Ureter (tissue), 1 donor: ENCODE measurements at places on chromosomes 13 and 19.
A peak's percentile ranks its signal among the peaks of the same experiment; 100 is the strongest.

GRCh38 chr13:31172535-31172934 lies 10.8 kb upstream of the HSPH1 start:
- no peak for DNase-seq

- DNase-seq: no peak
These were observed 45.4 kb upstream of the MIR17HG start for GRCh38 chr13:91302111-91302510.

DNA sequence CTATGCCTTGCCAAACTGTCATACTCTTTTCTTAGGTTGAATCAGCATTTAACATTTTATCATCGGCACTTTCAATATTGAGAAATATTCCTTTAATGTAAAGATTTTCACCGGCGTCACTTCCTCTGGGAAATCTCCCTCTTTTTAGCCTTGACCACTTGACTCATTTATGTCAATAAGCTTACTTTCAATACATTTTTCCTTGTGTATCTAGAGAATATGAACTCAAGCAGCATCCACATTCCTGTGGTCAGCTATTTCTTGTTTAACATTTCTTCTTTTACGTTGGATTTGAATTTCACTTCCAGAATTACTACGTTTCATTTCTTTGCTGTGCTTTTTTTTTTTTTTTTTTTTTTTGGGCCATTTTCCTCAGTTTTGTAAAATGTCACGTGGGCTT lies 271.2 kb upstream of the HTR2A start:
- DNase-seq: no peak

DNA sequence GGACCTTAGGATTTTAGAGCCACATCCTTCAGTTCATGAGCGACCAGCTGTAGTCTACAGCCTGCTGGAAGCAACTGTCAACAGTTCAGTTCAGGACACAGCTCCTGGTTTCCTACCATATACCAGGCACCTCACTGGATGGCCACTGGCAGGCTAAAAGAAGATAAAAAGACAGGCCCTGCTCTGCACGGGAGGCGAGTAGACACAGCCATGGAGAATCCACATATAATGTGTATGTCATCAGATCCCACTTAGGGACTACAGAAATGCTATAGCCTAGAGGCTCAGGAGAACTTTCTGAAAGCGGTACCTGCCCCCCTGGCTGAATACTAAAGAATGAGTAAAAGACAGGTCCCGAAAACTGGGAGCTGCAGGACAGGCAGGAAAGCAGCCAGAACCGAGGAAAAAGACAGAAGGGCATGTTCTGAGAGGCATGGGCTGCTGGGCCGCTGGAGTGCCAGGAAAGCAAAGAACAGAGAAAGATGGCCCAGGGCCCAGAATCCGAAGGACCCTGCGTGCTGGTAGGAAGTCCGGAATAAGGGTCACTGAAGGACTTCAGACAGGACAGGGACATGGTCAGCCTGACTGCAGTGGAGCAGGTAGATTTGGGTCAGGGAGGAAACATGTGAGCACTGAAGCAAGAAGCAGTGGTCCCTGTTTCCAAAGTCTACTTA lies 23.5 kb downstream of the DZIP1 start:
- no peak for DNase-seq

GRCh38 chr13:27535546-27535945 lies 84.8 kb downstream of the LNX2 start:
- DNase-seq: no peak

GRCh38 chr13:60120617-60121336 lies 43.0 kb downstream of the DIAPH3 start:
- no peak for DNase-seq

DNA sequence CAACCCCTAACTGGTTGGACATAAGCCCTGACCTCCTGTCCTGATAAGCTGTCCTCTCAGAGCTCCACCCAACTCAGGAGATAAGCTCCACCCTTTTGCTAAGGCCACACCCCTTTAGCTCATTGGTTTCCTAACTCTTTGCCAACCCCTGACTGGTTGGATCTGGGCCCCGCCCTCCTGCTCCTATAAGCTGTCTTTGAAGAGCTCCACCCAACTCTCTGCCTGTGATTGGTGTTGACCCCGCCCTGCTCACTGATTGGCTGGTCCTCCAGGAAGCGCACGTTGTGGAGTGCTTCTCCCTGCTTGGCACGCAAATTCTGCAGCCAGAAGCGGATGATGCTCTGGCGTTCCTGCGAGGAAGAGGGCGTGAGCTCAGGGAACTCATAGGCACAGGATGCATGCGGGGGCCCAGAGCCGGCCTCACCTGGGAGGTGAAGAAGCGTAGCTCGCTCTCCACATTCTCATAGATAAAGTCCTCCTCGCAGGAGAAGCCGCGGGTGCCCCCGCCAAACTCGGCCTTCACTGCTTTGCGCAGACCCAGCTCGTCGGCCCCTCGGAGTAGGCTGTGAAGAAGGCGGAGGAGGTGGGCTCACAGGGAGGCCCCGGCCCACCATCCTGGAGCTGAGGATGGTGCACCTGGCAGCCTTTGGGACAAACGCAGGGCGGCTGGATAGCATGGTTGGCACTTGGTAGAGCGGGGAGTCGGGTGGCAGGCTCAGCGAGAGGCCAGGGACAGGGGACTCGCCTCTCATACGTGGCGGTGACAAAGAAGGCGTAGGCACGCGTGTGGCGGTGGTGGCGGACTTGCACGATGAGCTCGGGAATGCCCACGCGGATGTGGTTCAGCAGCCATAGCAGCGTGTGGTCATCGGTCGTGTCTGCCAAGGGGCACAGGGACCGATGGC lies 1.7 kb downstream of the ANO8 start:
- no peak for DNase-seq

- no peak for DNase-seq
These were observed 14.7 kb downstream of the ATP12A start for GRCh38 chr13:24694907-24695306.

- no peak for DNase-seq
These were observed 12.2 kb downstream of the GJA3 start for GRCh38 chr13:20148501-20149183.

DNA sequence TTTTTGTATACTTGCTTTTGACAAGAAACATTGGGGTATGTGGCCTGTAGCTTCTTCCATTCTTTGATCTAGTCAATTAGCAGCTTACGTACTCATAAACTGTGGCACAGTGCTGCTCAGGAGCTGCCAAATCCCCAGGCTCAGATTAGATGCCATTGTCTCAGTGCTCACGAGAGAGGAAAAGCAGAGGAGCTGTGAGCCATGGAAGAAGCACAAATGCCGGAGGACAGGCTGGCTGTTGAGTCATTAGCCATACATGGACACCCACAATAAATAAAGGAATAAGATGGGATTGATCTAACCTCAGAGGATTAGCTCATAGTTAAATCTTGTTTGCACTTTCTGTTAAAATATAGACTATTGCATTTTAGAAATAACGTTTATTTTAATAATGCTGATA lies 121.7 kb downstream of the POSTN start:
- DNase-seq: no peak

GRCh38 chr19:4326837-4327251 lies 11.8 kb downstream of the STAP2 start:
- no peak for DNase-seq

DNA sequence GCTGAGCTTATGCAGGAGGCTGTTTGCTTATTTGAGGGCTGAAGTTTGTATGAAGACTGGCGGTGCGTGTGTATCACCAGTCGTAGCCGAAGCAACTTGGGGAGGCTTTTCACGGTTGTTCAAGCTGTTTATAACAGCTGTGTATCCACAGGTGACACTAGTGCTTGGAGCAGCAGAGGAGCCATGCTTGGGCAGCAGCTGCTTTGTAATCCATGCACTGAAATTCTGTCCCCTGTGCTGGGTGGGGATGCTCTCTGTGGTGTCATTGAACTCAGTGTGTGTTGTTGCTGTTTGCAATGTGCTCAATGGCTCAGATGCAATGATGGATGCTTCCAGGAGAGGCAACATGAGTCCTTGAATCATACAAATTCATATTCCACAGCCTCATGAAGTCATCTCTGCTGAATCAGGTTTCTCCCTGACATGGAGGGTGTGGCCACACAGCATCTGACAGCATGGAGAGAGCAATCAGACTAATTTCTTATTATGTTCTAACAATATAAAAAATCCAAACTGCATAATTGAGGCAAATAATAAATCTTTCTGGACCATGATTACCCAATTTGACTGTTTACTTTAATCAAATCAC lies 18.8 kb upstream of the GTF3A start:
- DNase-seq: no peak

GRCh38 chr19:54035215-54036178 lies 28.2 kb downstream of the VSTM1 start:
- no peak for DNase-seq

DNA sequence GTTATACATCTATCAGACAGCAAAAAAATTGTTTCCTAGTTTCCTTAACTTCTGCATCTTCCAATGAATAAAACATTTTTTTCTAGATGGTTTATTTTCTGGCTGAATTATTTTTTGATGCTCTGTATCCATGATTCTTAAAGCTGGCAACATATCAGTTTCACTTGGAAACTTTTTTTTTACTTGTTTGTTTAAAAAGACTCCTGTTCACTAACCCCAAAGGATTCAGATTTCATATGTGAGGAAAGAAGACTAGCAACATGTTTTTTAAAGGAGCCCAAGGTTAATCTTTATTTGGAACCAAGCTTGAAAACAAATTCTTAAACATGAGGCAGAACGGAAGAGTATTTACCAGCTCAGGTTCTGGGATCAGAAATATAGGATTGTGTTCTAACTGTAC lies 632.3 kb downstream of the SLITRK6 start:
- no peak for DNase-seq

DNA sequence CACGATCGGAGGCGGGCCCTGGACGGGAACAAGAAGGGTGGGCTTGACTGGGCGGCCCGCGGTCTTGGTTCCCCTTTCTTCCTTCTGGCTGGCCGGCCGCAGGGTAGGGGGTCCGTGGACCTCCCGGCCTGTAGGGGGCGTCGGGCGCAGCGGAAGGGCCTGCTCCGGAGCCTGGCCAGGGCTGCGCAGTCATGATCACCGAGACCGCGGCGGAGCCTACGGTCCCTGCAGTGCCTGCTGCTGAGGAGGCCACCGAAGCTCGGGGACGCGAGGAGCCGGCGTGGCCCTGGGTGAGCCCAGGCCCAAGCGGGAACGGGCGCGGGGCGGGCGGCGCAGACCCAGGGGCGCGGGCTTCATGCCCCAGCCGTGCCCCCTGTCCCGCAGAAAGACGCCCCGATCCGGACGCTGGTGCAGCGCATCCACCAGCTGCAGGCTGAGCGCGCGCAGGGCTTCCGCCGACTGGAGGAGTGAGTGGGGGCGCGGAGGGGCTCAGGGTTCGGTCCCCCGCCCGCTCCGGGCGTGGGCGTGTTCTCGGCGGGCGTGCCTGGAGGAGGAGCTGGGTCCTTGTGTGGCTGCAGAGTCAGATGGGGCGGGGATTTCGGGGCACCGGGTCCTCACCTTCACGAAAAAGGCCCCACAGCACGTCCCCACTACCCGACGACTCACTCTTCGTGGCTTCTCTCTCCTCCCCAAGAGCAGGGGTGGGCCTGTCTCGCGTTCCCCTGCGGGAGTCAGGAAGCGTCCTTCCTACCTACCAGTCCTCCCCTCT lies at the start of gene REX1BD:
Gene REX1BD (plus strand): TSS at position 188 of the 769 bp plus-strand sequence. CDS start 4 bp downstream, at position 192.
- DNase-seq: peak; percentile 83

DNA sequence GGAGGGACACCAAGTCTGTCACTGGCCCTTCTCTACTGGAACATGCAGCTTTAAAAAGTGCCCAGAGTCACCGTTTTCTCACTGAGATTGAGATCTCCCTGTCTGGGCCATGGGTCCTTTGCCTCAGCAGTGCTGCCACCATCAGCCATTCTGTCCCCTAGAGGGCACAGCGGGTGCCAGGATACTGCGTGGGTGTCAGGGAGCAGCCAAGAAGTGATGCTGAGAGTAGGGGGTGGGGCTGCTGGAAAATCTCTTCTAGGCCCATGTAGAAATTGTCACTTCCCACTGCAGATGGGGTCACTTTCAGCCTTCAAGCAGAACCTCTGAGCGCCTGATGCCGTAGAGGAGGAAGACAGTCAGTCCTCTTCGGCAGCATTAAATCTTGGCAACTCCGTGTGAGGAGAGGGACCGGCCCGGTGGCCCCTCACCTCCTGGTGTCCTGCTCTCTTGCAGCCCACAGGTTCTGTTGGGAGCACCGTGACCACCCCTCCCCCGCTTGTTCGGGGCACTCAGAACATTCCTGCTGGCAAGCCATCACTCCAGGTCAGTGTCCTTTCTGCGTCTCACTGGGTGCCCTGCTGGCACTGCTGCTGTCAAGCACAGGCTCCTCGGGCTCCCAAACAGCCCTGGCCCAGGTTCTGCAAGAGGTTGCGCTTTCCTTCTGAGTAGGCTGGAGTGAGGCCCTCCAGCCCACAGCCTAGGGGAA lies 21.4 kb downstream of the TSSK6 start:
- DNase-seq: no peak

DNA sequence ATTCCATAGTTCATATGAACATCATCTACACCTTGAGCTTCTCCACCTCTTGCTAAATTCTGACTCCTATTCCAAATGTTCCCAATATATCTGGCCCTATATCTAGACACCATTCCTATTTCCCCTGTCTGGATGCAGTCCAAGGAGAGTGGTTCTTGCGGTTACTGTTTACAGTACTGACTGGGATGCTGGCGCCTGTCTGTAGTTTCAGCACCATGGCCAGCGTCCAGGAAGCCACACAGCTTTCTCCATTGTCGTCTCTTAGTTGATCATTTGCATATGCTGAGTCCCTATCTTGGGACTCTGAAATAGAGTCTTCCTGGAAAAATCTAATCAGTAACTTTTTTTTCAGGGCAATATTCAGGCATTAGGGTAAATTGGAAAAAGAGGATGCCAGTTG lies 14.9 kb downstream of the LAIR2 start:
- no peak for DNase-seq

DNA sequence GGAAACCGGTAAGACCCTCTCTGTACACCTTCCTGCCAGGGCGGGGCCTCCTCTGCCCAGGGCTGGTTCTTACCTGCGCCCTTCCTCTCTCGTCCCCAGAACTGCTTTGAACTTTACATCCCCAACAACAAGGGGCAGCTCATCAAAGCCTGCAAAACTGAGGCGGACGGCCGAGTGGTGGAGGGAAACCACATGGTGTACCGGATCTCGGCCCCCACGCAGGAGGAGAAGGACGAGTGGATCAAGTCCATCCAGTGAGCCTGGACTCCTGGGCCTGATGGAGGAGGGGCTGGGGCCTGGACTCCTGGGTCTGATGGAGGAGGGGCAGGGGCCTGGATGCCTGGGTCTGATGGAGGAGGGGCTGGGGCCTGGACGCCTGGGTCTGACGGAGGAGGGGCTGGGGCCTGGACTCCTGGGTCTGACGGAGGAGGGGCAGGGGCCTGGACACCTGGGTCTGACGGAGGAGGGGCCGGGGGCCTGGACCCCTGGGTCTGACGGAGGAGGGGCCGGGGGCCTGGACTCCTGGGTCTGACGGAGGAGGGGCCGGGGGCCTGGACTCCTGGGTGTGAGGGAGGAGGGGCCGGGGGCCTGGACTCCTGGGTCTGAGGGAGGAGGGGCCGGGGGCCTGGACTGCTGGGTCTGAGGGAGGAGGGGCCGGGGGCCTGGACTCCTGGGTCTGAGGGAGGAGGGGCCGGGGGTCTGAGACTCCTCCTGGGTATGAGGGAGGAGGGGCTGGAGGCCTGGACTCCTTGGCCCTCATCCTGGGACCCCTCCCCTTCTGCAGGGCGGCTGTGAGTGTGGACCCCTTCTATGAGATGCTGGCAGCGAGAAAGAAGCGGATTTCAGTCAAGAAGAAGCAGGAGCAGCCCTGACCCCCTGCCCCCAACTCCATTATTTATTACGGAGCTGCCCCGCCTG lies 9.4 kb downstream of the CYTH2 start:
- DNase-seq: no peak

GRCh38 chr13:106709522-106709921 lies 141.6 kb upstream of the ARGLU1 start:
- DNase-seq: no peak

GRCh38 chr19:7839476-7839875 lies 9.5 kb downstream of the EVI5L start:
- no peak for DNase-seq

GRCh38 chr13:113650731-113651148 lies 7.3 kb downstream of the ATP4B start:
- DNase-seq: no peak

- DNase-seq: no peak
These were observed 223.1 kb downstream of the MZT1 start for GRCh38 chr13:72504131-72504841.
